Occipital lobe (tissue), 3 donors: ENCODE measurements at places on chromosomes 3 and 15.
A peak's percentile ranks its signal among the peaks of the same experiment; 100 is the strongest.

DNA sequence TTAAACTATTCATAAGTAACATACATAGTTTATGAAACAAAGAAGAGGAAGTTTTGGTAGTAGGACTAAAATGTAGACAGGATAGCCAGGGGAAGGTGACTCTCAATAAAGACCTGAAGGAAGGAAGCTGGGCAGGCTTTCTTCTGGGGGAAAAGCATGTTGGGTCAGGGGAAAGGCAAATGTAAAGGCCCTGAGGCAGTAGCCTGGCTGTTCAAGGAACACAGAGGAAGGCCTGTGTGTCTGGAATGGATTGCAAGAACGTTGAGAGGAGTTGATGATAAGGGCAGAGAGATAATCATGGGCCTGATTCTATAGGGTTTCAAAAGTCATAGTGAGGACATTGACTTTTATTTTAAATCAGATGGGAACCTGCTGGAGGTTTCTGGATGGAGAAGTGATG, 167.6 kb downstream of the SNRK start:
- DNase-seq: no peak

DNA sequence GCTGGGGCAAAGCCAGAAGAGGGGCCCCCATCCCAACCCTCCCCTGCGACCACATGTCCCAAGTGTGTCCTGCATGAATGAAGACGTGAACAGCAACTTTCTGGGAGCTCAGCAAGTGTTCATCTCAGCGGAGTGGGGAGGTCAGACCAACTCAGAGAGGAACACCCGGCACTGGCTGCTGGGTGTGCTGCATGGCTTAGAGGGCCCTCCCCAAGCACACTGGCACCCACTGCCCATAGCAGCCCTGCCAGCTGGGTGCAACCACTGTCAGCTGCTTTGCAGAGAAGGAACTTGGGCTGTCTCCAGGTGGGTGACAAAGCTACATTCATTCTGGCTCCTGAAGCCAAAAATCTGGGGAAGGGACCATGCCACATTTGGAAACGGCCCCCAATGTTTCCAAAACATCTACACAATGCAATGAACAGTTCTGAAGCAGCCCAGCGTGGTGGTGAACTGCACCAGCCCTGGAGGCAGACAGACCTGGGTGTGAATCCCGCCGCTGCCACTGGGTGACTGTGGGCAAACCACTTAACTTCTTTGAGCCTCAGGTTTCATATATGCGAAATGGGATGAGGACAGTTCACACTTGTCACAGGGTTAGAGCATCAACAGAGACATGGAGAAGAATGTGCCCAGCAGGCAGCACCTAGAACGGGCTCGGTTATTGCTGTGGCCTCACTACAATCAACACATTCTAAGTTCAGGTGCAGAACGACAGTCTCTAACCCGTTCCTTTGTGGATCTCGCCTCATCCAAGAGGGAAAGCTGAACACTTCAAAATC, 145.4 kb downstream of the NUP210 start:
- DNase-seq: no peak

GRCh38 chr3:50617096-50617791, at the start of gene MAPKAPK3:
Gene MAPKAPK3, plus strand, starts transcription at chr3:50617151. Its CDS starts 415 bp downstream, at chr3:50617566.
- DNase-seq: no peak

GRCh38 chr3:143810166-143810952, 37.9 kb downstream of the SLC9A9 start:
- DNase-seq: no peak

DNA sequence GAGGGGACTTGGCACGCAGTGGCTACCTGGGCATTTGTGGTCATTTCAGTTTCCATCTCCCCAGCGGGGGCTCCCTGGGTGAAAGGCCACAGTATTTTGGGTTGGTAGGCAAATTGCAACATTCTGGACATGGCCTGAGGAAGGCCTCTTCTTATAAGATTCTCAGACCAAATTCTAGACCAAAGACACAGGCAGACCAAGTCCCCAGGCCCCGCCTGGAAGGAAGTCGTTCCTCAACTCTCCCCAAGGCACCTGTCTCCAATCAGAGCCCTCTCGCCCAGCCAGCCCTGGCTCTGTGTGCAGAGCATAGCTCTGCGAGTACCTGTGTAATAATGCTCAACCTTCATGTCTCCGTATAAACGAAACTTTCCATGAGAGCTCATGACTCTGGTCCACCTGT, 53.1 kb downstream of the GRIP2 start:
- no peak for DNase-seq

DNA sequence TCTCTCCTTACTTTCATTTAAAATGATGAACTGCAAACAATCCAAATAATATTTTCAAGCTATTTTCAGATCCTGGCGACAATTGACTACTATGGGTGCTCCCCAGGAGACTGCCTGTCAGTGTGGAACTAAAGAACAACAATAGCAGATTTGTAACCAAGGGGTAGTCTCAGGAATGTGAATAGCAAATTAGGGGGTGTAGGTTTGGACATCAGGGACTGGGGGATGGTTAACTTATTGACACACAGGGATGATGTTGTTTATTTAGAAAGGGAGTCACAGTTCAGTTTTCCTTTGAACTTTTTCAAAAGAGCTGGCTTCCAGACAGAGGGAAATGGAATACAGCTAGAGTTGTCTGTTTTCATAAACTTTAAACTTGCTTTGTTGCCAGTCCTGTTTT, 229.8 kb downstream of the LRTM1 start:
- no peak for DNase-seq

DNA sequence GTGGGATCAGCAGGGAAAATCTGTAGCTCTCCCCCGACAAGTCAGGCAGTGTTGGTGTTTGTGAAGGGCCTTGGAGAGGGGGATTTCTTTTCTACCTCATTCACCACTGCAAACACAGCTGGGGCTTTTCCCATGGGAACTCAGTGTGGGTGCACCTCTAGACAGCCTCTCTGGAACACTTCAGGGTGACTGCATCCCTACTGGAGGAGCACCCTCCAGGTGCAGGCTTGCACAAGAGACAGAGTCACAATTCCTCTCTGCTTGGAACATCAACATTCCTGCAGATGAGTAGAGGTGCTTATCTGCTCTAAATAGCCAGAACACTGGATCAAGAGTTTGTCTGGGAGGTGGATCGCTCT, 72.7 kb upstream of the AKAP13 start:
- DNase-seq: no peak

DNA sequence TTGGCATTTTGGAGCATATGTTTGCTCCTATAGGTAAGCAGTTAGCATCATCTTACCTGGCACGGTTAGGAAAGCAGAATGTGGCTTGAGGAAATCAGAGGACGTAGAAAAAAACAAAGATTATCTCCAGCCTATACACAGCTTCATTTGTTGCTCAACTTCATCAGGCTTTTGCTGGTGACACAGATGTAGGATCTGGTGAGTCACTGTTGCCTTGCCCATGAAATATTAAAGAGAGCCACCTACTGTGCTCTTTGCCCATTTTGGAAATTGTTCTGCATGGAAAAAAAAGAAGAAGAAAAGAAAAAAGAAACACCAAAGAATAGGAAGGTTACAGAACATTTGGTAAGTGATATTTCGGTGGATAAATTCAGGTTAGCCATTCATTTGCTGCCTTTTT, 3.8 kb downstream of the IL1RAP start:
- DNase-seq: peak; percentile 7

DNA sequence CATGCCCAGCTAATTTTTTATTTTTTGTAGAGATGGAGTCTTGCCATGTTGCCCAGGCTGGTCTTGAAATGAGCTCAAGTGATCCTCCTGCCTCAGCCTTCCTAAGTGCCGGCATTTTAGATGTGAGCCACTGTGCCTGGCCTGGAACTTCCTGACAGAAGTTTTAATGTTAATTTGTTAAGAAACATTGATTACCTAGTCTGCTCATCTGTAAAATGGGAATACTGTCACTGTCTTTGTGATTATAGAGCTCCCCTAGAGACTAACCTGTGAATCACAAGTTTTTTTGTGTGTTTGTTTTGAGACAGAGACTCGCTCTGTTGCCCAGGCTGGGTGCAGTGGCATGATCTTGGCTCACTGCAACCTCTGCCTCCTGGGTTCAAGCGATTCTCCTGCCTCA, 4.3 kb upstream of the EIF3J start:
- no peak for DNase-seq

DNA sequence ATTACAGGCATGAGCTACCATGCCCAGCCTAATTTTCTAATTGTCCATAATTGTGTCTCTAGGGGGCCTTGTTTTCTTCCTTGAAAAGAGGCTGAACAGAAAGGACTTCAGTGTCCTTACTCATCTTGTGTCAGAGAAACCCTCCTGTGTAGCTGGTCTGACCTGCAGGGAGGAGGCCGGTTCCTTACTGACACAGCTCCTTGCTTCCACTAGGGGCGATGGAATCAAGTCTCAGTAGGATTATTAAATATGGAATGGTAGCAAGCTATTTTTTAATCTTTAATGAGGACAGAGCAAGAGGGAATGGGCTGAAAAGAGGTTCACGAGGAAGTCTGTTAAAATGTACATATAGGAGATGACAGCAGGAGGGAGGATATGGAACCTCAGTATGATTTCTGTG, 8.6 kb downstream of the LPCAT4 start:
- DNase-seq: no peak

DNA sequence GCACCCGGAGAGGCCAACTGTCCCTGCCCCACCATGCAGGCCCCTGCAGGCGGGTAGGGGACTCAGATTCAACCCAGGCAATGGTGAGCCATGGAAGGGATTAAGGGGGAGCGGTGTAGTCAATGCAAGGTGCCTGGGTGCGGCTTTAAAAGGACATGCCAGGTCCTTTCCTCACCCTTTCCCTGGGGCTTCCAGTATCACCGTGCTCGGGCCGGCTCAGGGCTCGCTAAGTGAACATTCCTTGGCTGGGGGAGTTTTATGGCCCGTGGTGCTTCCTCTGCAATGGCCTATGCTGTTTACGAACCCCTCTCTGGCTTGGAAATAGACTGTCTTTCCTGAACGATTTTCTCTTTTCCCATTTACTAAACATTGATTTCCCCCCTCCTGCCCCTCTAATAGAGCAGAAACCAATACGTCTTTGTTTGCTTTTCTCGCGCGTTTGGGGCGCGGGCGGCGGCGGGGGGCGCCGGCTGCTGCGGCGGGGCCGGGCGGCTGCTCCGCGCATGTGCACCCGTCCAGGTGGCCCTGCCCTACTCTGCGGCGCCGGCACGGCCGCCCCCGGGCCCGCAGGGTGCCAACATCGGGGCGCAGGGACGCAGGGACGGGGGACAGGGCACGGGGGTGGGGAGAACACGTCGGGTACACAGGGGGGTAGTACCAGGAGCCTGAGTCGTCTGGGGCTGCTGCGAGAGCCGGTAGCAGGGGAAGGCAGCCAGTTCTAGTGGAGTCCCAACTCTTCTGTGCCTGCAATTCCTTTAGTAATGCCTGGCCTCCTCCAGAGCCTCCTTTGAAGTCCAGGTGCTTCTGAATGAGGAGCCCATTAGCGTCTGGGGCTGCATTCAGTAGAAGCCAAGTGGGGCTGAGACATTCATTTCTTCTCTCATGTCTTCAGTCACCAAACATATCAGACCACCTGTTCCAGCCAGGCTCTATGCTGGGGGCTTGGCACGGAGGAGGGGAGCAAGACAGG, 26.9 kb upstream of the CACNA2D2 start:
- no peak for DNase-seq

DNA sequence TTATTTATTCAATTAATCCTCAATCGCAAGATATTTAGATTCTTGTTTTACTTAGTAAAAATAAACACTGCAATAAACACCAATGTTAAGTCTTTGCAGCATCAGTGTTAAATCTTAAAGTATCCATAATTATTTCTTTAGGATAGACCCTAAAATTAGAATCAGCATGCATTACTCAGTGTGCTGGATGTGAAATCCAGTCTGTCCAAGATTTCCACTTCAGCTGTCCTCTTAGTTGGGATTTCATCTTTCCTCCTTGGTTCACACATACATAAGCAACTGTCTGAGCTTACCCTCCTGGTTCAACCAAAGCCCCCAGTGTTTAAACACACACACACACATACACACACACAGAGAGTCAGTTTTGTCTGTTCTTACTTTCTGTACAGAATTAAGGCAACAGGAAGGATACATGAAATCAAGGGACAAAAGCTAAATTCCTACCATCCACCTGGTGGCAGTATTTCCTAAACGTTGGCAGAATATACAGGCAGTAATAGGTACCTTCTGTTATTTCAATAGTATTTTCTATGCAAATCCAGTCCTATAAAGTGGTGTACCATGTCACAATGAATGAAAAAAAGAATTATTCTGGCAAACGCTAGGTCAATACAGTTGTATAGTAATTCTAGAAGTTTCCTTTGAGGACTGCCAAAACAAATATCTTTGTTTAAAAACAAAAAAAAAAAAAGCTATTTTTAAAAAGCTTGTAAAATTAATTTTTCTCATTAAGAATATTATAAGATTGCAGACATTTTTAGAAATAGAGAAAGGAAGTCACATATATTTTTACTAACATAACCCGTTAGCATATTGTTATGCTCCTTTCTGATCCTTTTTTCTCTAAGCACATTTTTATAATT, 27.3 kb upstream of the DMXL2 start:
- peak; percentile 49 for DNase-seq

DNA sequence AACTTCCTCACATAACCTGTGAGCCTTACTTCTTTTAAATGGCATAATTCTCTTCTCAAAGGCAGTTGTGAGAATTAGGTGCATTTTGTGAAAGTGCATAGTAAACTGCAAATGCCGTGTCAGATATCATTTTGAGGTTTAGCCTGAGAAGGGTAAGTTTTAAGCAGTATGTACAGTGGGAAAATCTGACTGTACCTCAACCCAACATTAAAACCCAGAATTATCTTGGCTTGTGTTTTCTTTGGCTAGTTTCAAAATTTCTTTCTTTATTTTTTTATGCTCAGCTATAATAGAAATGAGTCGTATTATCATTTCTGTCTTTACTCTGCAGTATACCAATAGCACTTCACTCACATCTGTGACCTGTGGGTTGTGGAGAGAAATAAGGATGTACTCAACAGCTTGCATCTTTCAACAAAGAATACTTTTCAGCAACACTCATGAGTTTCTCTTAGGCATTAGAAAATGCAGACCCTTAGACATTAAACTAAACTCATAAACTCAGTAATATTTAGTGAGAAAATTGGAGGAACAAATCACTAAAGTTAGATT, 65.7 kb downstream of the RASA2 start:
- DNase-seq: no peak

DNA sequence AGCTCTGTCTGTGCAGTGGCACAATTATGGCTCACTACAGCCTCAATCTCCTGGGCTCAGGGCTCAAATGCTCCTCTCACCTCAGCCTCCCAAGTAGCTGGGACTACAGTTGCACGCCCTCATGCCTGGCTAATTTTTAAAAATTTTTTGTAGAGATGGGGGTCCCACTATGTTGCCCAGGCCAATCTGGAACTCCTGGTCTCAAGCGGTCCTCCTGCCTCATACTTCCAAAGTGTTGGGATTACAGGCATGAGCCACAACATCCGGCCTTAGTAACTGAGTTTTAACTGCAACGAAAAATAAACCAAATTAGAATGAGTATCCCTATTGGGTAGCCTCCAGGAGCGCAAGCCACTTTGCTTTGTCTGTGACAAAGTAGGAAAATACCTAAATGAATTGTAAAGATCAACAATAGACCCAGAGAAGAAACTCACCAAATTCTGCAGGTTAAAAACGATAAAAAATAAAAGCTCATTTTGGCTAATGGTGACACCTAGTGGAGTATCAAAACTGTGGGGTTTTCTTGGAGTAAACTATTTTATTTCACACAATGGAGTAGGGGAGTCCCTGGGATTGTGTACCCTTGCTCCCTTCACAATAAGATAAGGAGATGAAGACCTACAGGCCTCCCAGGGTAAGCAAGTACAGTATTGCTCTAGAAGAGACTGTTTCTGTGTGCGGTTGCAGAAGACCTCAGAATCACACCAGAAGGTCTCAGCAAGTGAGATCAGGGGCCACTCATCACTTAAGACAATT, 21.0 kb upstream of the CA12 start:
- DNase-seq: no peak
